Omental fat pad (tissue), 4 donors: ENCODE measurements at places on chromosomes 7 and 10.

DNA sequence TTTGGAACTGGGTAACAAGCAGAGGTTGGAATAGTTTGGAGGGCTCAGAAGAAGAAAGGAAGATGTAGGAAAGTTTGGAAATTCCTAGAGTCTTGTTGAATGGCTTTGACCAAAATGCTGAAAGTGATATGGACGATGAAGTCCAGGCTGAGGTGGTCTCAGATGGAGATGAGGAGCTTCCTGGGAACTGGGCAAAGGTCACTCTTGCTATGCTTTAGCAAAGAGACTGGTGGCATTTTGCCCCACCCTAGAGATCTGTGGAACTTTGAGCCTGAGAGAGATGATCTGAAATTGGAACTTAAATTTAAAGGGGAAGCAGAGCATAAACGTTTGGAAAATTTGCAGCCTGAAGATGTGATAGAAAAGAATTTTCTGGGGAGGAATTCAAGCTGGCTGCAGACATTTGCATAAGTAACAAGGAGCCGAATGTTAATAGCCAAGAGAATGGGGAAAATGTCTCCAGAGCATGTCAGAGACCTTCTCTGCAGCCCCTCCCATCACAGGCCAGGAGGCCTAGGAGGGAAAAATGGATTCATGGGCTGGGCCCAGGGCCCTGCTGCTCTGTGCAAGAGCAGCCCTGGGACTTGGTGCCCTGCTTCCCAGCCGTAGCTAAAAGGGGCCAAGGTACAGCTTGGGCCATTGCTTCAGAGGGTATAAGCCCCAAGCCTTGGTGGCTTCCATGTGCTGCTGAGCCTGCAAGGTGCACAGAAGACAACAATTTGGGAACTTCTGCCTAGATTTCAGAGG lies 3.6 kb downstream of the PDSS1 start:
- no peak for DNase-seq

- no peak for DNase-seq
Observed at GRCh38 chr7:106289848-106290247, 5.1 kb upstream of the NAMPT start.

- no peak for DNase-seq
Observed at GRCh38 chr7:124898531-124898930, 31.1 kb downstream of the POT1 start.

- DNase-seq: no peak
Observed at GRCh38 chr10:3782451-3783315, 2.3 kb downstream of the KLF6 start.

DNA sequence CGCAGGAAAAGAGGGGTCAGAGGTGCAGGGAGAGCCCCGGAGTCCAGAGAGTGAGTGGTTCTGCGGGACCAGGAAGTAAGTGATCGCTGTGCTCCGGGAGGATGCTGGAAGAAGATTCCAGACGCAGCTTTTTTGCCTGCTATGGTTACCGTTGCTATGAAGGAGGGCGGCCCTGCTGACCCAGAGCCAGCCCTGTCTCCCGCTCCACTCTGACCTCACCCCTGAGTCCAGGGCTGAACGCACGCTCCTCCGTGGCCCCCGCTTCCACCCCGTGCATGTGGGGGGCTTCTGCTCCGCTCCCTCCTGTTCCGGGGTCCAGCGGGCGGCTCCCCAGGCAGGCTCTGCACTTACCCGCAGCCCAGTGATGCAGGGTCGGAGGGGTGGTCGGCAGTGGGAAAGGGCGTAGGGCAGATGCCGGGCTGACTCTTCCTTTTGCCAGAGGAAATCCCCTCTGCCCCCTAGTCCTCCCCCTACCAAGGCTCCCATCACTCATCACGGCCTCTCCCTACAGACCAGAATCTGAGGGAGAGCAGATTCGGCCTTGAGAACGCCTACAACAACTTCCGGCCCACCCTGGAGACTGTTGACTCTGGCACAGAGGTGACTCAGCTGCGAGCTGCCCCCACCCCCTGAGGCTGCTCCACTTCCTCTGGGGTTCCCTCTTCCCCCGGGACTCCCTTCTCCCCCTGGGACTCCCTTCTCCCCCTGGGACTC lies 2.7 kb upstream of the MUC17 start:
- DNase-seq: peak; percentile 47

DNA sequence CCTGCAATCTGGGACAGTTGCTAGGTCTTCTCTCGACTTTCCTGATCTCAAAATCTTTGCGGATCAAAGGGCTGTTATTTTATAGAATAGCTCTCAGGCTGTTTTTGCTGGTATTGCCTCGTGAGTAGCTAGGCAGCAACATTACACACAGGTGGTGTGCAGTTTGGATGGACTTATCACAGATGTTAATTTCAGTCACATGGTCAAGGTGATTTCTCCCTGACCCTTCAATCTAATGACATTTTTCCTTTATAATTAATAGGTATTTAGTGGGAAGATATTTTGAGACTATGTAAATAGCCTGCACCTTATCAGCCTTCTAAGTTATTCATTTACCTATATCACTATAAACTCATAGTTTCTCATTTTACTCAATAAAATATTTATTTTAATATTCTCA lies 309.6 kb upstream of the PRKCQ start:
- no peak for DNase-seq

DNA sequence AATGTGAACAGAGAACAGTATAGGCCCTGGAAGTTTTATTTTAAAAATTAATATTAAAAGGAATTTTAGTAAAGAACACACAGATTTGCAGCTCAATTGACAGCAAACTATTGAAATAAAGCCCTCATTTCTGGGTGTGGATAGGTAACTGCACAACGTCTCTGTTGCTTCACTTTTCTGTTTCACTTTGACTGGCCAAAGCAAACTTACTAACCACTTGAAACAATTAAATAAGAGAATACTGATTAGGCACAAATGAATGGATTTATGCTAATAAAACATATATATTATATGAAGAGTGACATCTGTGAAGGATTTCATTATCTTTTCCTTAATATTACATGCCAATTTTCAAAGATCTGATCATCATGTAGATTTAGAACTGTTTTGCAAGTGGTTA lies 11.9 kb downstream of the ZNF804B start:
- no peak for DNase-seq

DNA sequence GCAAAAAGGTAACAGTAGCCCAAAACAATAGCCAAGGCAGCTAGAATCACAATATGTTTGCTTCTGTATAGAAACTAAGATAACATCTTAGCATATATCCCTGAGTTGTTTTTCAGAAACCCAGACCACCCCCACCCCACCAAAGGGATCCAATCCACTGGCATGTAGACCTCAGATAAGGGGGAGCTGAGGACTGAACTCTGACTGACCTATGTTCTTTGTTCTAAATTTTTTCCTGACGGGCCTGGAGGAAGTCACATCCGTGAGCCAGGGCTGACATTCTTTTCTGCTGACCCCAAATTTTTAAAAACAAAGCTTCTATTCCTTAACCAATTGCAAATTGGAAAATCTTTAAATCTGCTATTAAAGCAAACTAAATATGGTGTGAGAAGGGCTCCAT lies 493.9 kb upstream of the IGFBP3 start:
- no peak for DNase-seq

DNA sequence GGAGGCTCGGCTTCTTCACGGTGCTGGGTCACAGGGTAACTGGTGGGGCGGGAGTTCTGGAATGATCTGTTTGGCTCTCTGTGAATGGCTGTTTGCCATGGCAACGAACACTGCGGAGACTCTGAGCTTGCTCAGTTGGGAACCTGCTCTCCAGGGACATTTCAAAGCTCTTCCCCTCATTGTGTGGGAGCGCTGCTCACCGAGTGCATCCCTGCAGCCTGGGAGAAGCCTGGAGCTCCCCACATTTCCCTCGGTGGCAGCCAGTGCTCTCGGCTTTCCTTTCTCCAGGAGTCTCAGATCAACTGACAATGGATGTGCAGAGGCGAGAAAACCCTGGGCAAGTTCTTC lies 57.6 kb upstream of the CACUL1 start:
- no peak for DNase-seq

DNA sequence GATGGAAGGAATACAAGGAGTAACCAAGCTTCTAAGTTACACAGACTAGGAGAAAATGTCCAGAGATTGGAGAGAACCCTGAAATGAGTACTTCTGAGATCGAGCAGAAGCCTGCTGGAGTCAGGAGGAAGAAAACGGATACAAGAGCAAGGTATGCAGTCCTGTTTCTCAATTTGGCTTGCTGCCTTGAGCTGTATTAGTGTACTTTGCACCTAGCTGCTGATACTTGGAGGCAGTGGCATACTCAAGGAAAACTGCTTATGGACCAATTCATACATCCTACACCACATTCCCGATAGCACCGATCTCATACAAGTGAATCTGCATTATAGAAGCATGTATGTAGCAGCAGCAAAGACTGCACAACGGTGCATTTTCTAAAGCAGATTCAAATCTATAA lies 14.4 kb downstream of the PIP4K2A start:
- no peak for DNase-seq

- peak; percentile 29 for DNase-seq
Observed at GRCh38 chr7:158863611-158864506, 7.5 kb downstream of the DYNC2I1 start.

DNA sequence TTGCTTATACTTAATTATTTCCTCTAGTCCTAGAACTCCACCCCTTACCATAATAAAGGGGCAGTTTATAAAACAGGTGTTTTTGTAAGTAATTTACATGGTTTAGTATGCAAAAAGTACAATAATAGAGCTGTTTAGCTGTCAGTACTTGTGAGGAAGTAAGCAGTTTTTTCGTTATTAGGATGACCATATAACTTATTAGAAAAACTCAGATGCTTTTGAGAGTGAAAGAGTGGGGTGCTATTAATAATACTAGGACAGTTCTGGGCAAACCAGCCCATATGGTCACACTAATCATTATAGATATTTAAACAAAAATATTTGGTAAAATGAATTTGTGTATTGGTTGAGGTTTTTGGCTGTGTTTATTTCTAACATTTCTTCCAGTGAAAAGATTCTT lies 201.9 kb upstream of the KAT6B start:
- DNase-seq: no peak

DNA sequence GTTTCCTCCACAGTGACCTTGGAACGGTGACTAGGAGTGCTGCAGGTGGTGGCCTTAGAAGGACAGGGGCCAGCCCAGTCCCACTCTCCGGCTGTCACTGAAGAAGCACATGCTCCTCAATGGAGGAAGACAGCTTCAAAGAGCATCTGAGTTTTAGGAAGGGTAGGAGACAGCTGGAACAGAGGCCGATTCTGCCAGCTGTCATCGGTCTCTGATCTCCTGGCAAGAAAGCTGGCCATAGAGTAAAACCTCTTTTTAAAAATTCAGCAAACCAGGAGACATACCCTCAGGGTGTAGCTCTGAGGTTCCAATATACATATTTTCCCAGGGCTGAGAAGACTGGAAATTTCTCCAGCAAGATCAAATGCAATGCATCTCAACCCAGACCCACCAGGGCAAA lies 55.9 kb downstream of the KCNMA1 start:
- DNase-seq: no peak

- peak; percentile 25 for DNase-seq
Observed at GRCh38 chr7:149883452-149883861, 9.7 kb downstream of the ATP6V0E2 start.
